ENCODE measurements at places on chromosomes 1 and 21.
A peak's percentile ranks its signal among the peaks of the same experiment; 100 is the strongest.

GRCh38 chr1:153940756-153941155, 5.8 kb downstream of the DENND4B start:
- no peak for DNase-seq

DNA sequence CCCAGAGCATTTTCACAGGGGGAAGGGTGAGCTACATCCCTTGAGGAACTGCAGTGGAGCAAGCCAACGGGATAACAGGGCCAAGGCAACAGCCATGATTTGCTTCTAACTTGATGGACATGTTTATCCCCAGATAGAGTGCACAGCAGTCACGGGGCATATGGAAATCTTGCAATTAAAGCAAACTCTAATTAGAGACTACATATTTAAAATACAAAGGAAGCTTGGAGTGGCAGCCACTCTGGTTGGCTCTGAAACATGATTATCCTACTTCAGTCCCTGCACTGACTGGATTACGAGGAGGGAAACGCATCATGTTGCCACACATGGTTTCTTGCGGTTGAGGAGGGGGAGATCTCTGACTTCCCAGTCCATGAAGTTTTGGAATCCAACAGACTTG, 60.8 kb downstream of the BEND5 start:
- DNase-seq, result no peak

GRCh38 chr1:94736073-94736472, 84.1 kb upstream of the SLC44A3 start:
- no peak for DNase-seq

- peak; percentile 94 for DNase-seq
These were observed 1.8 kb upstream of the ZNF281 start for GRCh38 chr1:200411406-200412257.

DNA sequence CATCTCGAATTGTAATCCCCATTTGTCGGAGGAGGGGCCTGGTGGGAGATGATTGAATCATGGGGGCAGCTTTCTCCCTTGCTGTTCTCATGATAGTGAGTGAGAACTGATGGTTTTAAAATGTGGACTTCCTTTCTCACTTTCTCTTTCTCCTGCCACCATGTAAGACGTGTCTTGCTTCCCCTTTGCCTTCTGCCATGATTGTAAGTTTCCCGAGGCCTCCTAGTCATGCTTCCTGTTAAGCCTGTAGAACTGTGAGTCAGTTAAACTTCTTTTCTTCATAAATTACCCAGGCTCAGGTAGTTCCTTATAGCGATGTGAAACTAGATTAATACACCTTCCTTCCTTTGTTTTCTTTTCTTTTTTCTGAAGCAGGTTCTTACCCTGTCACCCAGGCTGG, 13.9 kb downstream of the DNAJC6 start:
- DNase-seq, result no peak

GRCh38 chr1:66452982-66453381, 81.0 kb upstream of the SGIP1 start:
- no peak for DNase-seq

DNA sequence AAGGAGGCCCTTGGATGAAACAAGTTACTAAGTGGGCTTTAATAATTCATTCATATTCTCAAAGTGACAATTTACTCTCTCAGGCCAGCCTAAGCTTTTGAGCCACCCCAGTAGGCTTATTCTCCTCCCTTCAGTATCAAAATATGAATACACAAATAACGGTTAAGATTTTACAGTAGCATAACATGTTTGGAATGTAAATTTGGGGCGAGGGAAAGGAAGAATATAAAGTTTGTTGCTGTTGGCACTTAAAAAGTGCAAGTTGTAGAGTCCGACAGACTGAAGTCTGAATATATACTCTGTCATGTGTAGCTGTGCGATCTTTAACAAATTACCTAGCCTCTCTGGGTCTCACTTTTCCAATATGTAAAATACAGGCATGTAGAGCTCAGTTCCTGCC, 22.6 kb upstream of the MYSM1 start:
- no peak for DNase-seq

GRCh38 chr1:184405094-184405800, 18.4 kb downstream of the C1orf21 start:
- DNase-seq, result peak; percentile 53

DNA sequence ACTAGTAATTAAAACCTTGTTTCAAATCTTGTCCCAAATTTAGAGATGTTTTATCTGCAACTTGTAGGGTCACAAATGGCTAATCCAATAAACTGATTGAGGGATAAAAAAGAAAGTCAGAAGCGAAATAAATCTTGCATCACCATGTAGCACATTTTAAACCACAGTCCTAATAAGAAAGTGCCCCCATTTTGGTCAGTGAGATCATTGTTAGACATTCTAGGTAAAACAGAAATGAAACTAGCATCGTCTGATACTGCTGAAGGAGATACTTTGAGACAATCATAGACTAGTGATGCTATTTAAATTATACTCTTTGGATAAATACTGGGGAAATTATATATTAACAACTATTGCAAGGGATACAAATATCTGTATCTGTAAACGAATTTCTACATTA, 247.9 kb downstream of the AMY1C start:
- no peak for DNase-seq

DNA sequence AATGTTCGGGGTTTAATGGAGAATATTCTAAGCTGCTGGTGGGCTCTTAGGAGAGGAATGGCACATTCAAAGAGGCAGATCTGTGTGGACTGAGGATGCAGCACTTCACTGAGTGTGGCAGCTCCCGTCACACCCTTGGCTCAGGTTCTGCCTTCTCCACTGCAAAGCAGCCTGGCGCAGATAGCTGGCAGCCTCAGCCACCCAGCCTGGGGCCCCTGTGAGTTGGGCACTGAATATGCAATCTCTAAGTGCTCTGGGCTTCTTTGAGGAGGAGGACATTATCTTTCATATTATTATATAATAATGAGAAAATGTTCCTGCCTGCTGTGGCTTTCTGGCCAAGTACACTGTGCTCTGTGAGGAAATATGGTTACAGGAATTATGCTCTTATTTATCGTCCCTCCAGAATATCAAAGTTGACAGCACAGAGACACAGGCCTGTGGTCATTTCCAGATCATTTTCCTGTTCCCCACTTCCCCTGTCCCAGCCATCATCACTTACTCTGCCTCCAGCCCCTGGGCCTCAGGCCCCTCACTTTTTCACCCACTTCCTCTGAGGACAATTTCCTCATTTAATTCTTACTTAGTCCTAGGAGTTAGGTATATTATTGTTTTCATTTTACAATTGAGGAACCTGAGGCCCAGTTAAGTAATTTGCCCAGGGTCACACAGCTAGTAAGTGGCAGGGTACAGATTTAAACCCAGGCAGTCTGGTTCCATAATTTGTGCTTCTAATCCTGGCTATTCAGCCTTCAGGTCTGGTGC, 53.6 kb downstream of the MAB21L3 start:
- DNase-seq, result no peak

GRCh38 chr1:103190766-103191165, 82.4 kb upstream of the COL11A1 start:
- DNase-seq, result no peak

GRCh38 chr1:152811050-152811449, 721 bp upstream of the LCE1B start:
- DNase-seq, result no peak

DNA sequence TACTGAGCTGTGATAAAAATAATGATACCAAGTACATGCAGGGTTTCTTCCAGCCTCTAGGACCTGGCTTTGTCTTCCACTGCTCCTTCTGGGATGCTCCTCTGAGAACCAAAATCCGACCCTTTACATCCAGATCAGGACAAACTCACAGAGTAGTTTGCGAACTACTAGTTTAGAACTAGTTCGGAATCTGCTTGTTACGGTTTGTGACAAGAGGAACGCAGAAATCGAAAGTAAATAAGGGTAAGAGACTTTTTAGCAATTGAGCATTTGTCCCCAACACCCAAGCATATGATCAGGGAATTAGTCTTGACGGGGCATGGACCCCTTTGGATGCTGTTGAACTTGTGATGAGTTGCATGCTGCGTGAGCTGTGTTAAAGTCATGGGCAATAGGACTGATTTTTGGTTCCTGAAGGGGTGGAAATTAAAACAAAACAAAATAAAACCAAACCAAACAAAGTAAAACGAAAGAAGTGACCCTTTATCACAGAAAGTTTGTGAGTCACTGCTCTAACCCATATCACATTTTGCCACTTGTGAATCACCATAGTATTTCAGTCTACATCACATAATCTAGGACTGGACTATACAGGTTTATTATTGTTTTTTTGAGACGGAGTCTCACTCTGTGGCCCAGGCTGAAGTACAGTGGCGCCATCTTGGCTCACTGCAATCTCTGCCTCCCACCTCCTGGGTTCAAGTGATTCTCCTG, 35.7 kb upstream of the ERRFI1 start:
- no peak for DNase-seq

- no peak for DNase-seq
These were observed 1.1 kb upstream of the FNDC10 start for GRCh38 chr1:1600861-1601563.

- no peak for DNase-seq
These were observed 52.4 kb upstream of the SLFNL1 start for GRCh38 chr1:41073971-41074370.

DNA sequence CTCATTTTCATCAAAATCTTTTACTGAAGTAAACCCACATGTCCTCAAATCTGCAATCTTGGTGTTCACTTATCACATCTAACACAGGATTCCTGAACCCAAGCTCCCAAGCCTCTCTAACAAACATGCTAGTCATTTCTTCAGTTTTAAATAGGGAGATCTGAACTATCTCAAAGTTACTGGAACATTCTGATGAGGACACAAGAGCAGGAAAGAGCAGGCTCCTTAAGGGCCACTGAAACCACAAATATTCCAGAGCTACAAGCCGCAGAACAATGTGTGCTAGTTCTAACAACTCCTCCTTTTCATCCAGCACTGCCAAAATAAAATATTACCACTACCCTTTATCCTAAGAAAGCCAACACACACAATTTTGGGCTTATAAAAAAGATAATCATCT, 38.9 kb downstream of the WARS2 start:
- DNase-seq, result no peak

DNA sequence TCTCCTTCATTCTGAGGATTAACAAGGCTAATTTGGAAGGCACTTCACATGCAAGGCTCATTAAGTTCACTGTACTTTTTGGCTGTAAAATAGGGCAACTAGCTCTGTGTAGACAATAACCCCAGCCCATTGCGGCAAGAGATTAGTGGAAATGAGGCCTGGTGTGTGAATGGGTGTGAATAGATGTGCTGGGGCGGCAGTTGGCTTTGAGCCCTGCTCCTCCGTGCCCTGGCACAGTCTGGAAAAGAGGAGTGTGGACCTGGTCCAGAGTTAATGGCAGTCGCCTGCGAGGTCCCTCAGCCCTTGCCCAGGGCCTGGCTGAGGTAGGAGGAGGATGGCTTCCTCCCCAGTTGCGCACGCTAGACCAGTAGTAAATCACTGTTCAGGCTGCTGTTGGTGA, 4.8 kb downstream of the KISS1 start:
- no peak for DNase-seq

GRCh38 chr1:234244482-234244881, 128.8 kb upstream of the COA6 start:
- DNase-seq, result no peak

- DNase-seq, result no peak
These were observed 73.9 kb downstream of the KLHDC7A start for GRCh38 chr1:18554597-18554996.

DNA sequence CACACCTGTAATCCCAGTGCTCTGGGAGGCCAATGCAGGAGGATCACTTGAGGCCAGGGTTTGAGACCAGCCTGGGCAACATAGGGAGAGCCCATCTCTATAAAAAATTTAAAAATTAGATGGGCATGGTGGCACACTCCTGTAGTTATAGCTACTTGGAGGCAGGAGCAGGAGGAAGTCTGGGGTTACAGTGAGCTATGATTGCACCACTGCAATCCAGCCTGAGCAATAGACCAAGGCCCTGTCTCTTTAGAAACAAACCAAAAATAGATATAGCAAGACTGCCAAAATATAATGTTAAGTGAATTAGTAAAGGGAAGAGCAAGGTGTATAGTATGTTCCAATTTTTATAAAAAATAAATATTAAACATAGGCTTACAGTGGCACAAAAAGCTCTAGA, 28.8 kb downstream of the PLEKHO1 start:
- no peak for DNase-seq

DNA sequence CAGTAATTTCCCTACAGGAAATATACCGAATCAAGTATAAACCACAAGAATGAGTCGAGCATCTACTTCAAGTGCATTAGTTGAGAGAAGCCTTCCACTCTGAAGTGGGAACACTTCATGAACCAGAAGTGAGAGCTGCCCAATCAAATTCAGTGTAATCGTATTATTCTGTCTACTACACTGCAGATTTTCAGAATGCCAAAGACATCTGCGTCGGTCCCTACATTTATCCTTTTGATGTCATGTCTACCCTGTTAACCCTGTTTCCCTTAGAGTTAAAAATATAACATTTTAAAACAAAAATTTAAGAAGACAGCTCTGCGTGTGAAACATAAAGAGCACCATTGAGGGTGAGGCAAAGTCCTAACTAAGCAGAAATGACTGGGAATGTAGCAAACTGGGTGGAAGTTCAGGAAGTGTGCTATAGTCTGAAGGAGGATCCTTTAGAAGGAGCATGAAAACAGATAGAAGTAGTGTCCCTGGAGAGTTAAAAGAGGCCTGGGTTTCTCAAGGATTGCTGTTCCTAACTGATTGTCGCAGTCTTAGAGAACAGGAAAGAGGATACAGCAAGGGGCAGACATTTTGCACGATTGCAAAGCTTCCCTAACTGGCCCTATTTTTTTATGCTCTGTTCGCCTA, 291.2 kb downstream of the PTPRC start:
- peak; percentile 17 for DNase-seq

DNA sequence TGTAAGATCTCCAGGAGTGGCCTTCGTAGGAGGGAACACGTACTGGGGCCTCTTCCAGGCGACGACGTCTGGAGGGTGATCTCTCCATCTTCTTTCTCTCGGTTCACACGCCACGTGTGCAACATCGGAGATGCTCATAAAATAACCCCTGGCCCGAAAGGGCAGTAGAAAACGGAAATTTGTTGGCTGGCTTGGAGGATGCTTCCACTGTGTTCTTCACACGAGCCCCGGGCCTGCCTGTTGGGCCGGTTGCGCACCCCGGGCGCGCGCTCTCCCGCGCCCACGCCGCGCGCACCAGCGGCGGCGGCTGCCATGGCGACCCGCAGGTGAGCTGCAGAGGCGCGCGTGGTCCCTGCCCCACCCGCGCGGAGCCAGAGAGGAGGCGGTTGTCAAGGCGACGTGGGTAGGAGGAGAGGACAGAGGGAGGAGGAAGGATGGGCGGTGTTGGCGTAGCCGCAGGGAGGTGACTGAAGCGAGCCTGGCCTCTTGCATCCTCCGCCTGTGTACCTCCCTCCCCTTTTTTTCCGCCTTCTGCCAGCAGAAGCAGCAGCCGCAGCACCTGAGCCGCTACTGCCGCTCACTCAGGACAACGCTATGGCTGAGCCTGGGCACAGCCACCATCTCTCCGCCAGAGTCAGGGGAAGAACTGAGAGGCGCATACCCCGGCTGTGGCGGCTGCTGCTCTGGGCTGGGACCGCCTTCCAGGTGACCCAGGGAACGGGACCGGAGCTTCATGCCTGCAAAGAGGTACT, at the start of gene ELAPOR1:
ELAPOR1 (plus strand) TSS at position 526 of the 752 bp plus-strand sequence; CDS start at position 595, 69 bp downstream.
- peak; percentile 75 for DNase-seq
